ENCODE measurements at places on chromosomes 6 and 20. TPM values are rescaled to one million over a fixed set of nuclear protein-coding genes. Genes with fewer than 3 reads are reported as not detected.

DNA sequence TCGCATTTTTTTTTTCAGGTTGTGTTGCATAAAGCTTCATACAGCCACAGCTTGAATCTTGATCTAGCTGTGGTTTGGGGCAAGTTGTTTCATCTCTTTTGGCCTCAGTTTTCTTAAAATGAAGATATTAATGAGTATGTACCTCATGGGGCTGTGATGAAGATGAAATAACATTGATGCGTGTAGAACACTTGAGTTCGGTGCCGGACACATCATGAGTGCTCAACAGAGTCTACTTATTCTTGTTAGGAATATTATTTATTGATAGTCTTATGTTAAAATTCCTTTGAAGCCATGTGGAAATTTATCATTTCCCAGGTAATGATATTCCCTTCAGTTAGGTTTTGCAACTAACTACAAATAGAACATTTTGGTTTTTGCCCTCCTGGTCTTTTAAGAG is 3.4 kb downstream of the PAQR8 start:
- no peak for DNase-seq
- peaks cover 15% of the 10 kb centered on the region for H3K4me1 ChIP-seq
- no peaks in the 10 kb centered on the region for H3K27me3 ChIP-seq
- H3K4me3 ChIP-seq, result no peak overlapping the region

The NMBR gene
- total RNA-seq, result not detected

DNA sequence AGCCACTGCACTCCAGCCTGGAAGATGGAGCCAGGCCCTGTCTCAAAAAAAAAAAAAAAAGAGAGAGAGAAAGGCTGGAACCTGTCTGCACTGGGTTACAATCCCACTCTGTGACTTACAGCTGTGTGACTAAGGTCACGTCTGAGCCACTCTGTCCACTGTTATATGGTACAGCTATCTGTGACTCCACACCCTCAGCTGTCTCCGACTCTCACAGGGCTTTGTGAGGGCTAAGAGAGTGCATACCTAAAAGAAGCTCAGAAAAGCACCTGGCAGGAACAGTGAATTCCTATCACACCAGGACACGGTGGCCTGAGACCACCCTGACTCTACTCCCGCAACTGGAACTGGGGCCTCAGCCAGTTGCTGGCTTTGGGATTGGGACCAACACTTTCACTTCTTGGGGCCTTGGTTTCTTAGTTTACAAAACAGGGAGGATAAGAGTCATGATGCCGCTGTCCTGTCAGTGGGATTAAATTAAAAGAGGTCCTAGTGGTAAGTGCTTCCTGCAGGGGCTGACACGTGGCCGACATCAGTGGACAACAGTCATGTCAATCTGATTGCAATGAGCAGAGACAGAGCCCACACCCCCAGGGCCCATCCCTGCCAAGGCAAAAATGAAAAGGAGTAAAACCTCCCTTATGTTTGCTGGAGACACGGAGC is 5.7 kb upstream of the CD93 start:
- peaks cover 5% of the 10 kb centered on the region for H3K4me1 ChIP-seq
- H3K4me3 ChIP-seq, result no peak overlapping the region
- peaks cover 22% of the 10 kb centered on the region for H3K27me3 ChIP-seq
- H3K36me3 ChIP-seq, result no peaks in the 10 kb centered on the region

The ULBP2 gene
- not detected for total RNA-seq

The PSMB1 gene
- total RNA-seq, result 106 TPM

- peak overlapping the region; percentile 37 for H3K4me3 ChIP-seq
- no peaks in the 10 kb centered on the region for H3K36me3 ChIP-seq
- peaks cover 33% of the 10 kb centered on the region for H3K27me3 ChIP-seq
- no peak for DNase-seq
- H3K27ac ChIP-seq, result no peak overlapping the region
Measured at GRCh38 chr6:3229566-3230178, 2.2 kb upstream of the TUBB2B start.

The BPIFB1 gene
- not detected for total RNA-seq

The OPRM1 gene
- not detected for total RNA-seq

The PRDM13 gene
- total RNA-seq, result not detected

The TPX2 gene
- total RNA-seq, result 1.4 TPM

The SRSF12 gene
- not detected for total RNA-seq

The TREM2 gene
- not detected for total RNA-seq

DNA sequence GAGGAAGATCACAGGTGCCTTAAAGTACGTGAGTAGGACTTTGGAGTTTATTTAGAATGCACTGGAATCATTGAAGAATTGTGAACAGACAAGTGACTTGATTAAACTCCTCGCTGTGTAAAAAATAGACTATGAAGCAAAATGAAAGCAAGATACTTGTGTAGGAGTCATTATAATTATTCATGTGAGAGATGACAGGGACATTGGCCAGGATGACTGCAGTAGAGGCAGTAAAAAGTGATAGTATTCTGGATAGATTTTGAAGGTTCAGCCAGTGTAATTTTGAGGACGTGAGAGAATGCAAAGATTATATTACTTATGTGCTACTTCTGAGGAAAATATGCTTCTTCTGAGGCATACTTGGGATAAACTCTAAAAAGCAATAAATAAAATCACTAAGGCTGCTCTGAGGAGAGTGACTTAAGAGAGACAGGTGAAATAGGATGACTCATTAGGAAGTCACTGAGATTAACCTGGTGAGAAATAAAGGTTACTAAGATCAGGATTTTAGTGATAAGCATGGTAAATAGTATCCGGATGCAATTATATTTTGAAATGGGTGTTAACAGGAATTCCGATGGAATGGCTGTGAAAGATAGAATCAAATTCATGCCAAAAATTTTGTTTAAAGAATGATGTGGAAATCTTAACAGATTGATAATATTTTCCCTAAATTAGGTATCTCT is 202.0 kb downstream of the CENPW start:
- H3K27ac ChIP-seq, result no peak overlapping the region
- no peak for DNase-seq
- no peak overlapping the region for H3K4me3 ChIP-seq
- no peaks in the 10 kb centered on the region for H3K27me3 ChIP-seq

- DNase-seq, result no peak
- H3K4me3 ChIP-seq, result no peak overlapping the region
- peaks cover 11% of the 10 kb centered on the region for H3K4me1 ChIP-seq
- H3K27me3 ChIP-seq, result no peaks in the 10 kb centered on the region
Measured at GRCh38 chr20:63958964-63959698, 2.9 kb upstream of the UCKL1 start.

GRCh38 chr20:62448038-62448437 is 20.7 kb upstream of the RBBP8NL start:
- no peak overlapping the region for H3K27ac ChIP-seq
- H3K27me3 ChIP-seq, result no peaks in the 10 kb centered on the region
- no peak for DNase-seq
- H3K4me3 ChIP-seq, result no peak overlapping the region

GRCh38 chr6:88855541-88856147 is 107.8 kb downstream of the RNGTT start:
- H3K4me1 ChIP-seq, result no peaks in the 10 kb centered on the region
- H3K36me3 ChIP-seq, result no peaks in the 10 kb centered on the region
- no peak overlapping the region for H3K27ac ChIP-seq
- no peak for DNase-seq
- H3K4me3 ChIP-seq, result no peak overlapping the region
- no peaks in the 10 kb centered on the region for H3K27me3 ChIP-seq

DNA sequence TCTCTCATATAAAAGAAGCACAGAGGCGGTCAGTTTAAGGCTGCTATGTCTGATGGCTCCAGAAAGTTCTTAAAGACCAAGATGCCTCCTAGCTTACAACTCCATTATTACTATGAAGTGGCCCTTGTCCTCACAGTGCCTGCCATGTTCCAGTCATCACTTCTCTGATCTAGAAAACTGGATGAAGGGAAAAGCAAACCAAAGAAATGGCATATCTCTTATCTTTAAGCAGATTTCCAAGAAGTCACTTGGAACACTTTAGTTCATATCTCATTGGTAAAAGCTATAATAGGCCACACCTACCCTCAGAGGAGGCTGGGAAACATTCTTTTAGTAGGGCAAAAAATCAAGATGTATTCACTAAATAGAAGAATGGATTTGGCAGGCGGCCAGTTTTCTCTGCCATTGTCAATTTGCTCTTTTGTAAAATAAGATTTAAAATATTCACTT is 289.6 kb downstream of the TBC1D7 start:
- H3K27me3 ChIP-seq, result no peaks in the 10 kb centered on the region
- DNase-seq, result no peak
- H3K27ac ChIP-seq, result no peak overlapping the region
- no peak overlapping the region for H3K4me3 ChIP-seq
- H3K36me3 ChIP-seq, result no peaks in the 10 kb centered on the region

- peak overlapping the region; percentile 28 for H3K27ac ChIP-seq
- peaks cover 5% of the 10 kb centered on the region for H3K27me3 ChIP-seq
- H3K4me3 ChIP-seq, result peak overlapping the region; percentile 53
Measured at GRCh38 chr20:63651942-63652191, 1.4 kb downstream of the STMN3 start.

DNA sequence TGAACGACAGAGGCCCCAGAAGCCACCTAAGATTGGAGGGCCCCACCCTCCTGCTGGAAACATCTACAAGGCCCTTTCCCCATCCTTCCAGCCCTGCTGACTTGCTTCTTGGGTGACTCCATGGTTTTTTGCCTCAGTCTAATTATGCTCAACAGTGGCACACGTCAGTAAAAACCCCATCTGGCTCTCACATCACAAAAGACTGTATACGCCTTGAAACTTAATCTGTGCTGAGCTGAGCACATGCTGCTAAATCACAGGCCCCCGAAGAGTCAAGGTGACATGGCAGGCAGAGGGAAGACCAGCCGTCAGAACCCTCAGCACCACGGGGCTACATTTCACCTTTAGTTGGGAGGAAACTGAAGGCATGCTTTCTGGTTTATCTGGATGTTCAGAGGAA is 323.1 kb downstream of the CDH26 start:
- DNase-seq, result no peak
- no peaks in the 10 kb centered on the region for H3K27me3 ChIP-seq
- H3K4me3 ChIP-seq, result no peak overlapping the region
- no peak overlapping the region for H3K27ac ChIP-seq

The VAPB gene
- 29.1 TPM for total RNA-seq

GRCh38 chr20:62344782-62345181 is 22.3 kb downstream of the LAMA5 start:
- no peak overlapping the region for H3K4me3 ChIP-seq
- no peak for DNase-seq
- no peaks in the 10 kb centered on the region for H3K27me3 ChIP-seq
- H3K27ac ChIP-seq, result no peak overlapping the region
- no peaks in the 10 kb centered on the region for H3K36me3 ChIP-seq

- peak overlapping the region; percentile 34 for H3K27ac ChIP-seq
- peaks cover 69% of the 10 kb centered on the region for H3K4me1 ChIP-seq
Measured at GRCh38 chr20:48749437-48749836, 78.4 kb downstream of the PREX1 start.

The STMND1 gene
- total RNA-seq, result not detected

DNA sequence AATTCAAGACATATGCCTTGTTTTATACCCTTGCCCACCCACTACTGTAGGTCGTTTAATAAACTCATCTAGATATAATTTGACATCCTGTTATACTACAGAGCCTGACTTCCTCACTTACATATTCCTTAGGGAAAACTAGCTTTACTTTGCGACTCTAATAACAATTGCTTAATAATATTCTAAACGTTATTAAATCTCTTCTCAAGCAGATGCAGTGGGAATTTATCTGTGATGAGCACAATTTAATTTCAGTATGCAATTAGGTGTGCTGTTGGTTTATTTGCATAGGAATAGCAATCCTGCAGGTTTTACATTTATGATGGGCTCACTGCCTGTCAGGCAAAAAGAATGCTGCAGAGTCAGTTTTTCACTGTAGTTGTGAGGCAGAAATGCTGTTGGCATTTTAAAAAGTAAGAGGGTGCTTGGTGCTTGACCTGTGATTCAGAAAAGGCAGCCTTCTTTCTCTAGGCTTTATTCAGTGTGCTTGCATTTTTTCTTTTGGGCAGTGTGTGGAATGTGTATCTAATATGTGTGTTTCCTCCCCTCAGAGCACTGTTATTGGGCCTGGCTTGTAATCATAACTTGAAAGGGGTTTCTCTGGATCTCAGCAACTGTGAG is 152.3 kb upstream of the SCGN start:
- no peak overlapping the region for H3K4me3 ChIP-seq
- no peaks in the 10 kb centered on the region for H3K27me3 ChIP-seq
- no peaks in the 10 kb centered on the region for H3K4me1 ChIP-seq
- H3K27ac ChIP-seq, result no peak overlapping the region
- no peak for DNase-seq

- no peak for DNase-seq
- H3K27me3 ChIP-seq, result peaks cover 2% of the 10 kb centered on the region
- H3K27ac ChIP-seq, result no peak overlapping the region
- no peaks in the 10 kb centered on the region for H3K4me1 ChIP-seq
- no peaks in the 10 kb centered on the region for H3K36me3 ChIP-seq
- no peak overlapping the region for H3K4me3 ChIP-seq
Measured at GRCh38 chr6:139602577-139602976, 228.1 kb upstream of the CITED2 start.

DNA sequence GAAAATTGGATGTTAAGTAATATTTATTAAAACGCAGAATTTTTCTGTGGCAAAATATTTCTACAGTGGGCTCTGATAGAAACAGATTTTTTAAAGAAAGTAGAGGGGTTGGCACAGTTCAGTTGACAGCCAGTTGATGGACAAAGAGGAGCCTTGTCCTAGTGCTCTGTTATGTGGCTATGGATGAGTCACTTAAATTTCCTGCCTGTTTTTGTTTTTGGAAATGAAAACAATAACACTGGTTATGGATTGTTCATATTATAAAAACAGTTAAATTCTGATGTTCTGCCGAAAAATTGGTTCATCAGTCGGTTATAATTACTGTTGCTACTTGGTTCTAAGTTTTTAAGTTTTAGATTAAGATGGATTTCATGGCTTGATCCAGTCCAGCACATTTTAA is 42.8 kb downstream of the MYO6 start:
- H3K4me1 ChIP-seq, result no peaks in the 10 kb centered on the region
- no peaks in the 10 kb centered on the region for H3K27me3 ChIP-seq
- no peak for DNase-seq
- H3K27ac ChIP-seq, result no peak overlapping the region
- no peaks in the 10 kb centered on the region for H3K36me3 ChIP-seq
- no peak overlapping the region for H3K4me3 ChIP-seq

Data from T-cell (primary cell).